ENCODE measurements at places on chromosomes 1 and 21.

DNA sequence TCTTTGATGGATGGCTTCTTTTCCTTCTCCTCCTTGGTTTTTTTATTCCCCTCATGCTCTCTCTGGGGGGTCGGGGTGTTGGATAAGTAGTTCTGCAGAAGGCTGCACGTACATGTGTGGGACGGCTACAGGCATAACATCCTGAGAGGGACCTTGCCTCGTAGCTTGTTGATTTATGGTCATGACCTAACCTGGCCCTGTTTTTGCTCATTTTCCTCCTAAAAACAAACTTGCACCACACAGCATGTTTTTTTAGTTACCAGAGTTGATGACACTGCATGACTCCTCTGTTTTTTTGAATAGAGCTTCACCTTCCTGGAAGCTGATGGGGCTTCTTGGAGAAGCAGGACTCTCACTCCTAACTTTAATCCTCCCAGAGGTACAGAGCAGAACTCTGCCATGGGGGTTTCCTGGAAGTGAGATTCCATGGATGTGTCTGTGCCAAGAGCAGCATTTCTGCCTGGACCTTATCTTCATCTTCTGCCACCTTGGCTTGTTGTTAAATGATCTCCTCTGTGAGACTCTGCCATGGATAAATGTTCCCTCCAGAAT is 114.7 kb downstream of the PAPPA2 start:
- no peak for DNase-seq

DNA sequence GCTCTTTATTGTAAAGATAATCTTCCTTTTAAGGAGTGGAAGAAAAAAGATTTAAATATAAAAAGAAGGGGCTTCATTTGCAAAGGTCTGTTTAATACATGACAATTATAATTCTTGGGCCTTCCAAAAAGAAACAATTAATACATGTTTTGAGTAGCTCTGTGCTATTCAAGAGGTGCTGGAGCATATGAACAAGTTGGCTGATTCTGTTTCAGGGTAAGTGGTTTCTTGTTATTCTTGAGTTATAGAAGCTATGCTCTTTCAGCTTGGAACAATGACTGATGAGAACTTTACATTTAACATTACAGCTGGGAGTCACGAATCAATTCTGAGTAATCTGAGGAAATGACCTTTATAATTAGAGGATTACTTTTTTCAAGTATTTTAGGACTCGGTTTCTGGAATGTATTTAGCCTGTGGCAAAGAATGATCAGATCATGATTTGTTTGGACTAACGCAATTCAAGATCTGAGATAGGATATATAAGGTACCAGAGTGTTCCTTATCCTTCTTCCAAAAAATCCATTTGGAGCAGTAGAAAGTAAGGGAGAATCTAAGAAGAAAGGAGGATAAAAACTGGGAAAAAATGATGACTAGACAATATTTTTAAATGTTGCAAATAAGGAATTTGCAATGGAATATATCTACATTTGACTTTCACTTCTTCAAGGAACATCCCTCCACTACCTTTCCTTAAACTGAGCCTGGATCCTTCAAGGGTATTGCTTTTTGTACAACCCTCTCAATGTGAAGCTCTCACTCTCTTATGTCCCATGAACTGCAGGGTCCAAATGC is 77.1 kb upstream of the KCTD3 start:
- no peak for DNase-seq

DNA sequence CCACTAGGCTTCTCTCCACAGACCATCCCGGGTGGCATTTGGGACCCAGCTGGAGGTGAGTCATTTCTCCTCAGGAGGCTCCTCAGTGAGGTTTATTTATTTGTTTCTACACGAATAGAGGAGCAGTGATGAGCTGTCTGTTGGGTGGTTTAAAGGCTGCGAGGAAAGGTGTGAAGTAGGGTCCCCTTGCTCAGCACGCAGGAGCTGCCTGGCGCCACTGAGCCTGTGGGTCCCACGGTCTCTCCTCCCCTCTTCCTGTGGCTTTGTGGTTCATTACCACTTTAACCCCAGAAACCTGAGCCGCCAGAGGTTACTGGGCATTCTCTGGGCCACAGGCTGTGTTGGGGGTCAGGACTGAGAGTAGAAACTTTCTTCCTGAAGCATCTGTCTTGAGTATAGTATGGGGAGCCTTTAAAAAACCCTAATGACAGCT is 39.9 kb downstream of the IL6R start:
- DNase-seq, result peak; percentile 28

GRCh38 chr1:184350573-184350972 is 36.3 kb upstream of the C1orf21 start:
- DNase-seq, result no peak

DNA sequence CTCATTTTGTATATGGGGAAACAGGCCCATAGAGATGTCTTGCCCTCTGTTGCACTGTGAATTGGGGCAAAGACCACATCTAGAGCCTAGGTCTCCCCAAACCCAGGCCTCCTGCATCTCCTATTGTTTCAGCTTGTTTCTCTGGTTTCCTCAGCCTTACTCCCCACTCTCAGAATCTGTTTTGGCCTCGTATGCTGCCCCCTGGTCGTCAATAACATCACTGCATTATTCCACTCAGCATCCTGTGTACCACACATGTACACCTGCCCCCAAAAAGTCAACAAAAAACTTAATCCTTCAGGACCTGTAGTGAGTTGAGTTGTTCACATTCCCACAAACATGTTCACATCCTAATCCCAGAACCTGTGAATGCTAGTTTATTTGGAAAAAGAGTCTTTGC is 184.8 kb downstream of the BRINP2 start:
- no peak for DNase-seq

- DNase-seq, result no peak
These were observed 32.4 kb downstream of the COA6 start for GRCh38 chr1:234405676-234406075.

GRCh38 chr1:79220509-79220908 is 214.0 kb upstream of the ADGRL4 start:
- no peak for DNase-seq

DNA sequence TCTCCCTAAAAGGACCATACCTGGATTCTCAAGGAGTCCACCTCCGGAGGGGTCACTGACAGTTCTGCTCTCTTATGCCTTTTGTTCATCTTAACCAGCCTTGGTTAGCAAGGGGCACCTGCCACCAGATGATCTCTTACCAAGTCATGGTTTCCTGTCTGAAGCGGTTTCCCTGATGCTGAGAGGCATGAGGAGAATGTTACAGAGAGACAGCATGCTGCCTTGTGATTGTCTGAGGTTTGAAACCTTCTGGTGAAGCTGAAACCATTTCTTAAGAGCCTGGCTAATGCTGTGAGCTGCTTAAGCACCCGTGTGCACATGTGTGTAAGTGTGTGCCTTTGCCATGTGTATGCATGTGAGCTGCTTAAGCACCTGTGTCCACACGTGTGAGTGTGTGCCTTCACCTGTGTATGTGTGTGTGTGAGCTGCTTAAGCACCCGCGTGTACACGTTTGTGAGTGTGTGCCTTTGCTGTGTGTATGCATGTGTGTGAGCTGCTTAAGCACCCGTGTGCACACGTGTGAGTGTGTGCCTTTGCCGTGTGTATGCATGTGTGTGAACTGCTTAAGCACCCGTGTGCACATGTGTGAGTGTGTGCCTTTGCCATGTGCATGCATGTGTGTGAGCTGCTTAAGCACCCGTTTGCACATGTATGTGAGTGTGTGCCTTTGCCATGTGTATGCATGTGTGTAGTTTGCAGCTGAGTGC is 136.4 kb upstream of the COL6A1 start:
- peak; percentile 11 for DNase-seq

GRCh38 chr1:27006683-27007082 is 6.0 kb downstream of the TENT5B start:
- no peak for DNase-seq

DNA sequence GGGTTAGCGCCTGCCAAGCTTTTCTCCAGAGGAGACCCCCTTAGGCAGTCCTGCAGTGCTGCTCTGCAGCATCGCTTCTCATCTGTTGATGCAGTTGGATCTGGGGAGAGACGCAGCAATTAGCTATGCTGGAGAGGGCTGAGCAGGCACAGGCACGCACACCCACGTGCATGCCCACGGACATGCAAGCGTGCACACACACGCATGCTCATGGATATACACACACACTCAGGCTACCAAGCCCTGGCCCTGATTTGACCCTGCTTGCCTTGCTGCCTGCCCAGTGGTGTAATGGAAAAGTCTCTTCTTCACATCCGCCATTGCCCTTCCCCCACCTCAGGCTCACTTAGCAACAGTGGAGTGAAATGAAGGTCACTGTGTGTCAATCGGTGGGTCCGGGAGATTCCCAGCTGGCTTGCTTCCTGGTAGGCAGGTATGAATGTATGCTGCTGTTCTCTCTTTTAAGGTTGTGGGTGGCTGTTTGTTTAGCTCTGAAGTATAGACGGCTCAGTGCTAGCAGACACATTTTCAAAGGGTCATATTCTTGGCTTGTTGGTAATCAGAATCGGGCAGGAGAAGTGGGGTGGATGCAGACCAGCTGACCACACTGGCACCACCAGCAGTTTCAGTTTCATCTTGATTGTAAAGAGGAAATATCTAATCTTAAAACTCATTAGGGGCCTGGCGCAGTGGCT is 9.5 kb downstream of the ATP1B1 start:
- DNase-seq, result no peak

- DNase-seq, result no peak
These were observed 198.6 kb upstream of the JUN start for GRCh38 chr1:58982259-58982998.

DNA sequence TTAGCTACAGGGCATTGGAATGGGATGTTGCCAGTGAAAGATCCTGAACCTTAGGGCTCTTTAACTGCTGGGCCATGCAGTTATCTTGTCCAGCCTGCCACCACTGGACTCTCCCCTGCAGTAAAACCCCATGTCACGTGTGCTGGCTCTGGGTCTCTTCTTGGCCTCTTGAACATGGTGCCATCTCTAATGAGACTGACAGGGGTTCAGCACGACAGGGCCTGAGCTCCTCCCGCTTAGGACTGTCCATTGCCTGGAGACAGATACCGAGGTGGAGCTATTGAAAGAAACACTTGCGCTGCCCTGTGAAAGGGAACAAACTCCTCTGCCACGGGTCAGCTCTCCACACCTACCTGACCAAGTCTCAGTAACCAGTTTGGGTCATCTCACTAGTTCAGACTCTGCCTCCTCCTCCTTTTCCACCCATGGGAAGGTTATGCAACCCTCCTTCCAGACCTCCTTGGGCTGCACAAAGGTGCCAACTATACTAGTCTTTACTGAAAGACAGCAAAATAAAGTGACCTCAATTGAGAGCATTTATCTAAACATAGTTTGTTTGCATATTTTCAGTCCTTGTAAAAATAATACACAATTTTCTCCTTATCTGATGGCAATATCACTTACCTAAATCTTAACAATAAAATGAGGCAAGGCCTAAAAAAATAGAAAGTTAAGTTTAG is 66.0 kb downstream of the GNG12 start:
- no peak for DNase-seq

GRCh38 chr21:21851205-21851604 is 853.0 kb downstream of the NCAM2 start:
- no peak for DNase-seq

- DNase-seq, result no peak
These were observed 37.4 kb downstream of the NIPAL3 start for GRCh38 chr1:24452922-24453485.

GRCh38 chr1:17599291-17599953 is 59.9 kb downstream of the ARHGEF10L start:
- no peak for DNase-seq

DNA sequence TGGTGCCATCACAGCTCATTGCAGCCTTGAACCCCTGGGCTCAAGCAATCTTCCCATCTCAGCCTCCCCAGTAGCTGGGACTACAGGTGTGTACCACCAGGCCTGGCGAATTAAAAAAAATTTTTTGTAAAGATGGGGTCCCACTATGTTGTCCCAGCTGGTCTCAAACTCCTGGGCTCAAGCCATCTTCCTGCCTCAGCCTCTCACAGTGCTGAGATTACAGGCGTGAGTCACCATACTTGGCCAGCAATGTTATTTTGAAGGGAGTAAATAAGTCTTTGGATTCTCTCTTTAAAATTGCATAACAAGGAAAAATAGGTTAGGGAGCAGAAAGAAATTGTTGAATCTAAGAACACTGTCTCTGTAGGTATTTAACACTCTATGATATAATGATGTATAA is 111.3 kb downstream of the RPS6KC1 start:
- no peak for DNase-seq

- DNase-seq, result no peak
These were observed 25.7 kb upstream of the ROR1 start for GRCh38 chr1:63748046-63748580.

GRCh38 chr1:22117851-22118250 is 25.0 kb downstream of the WNT4 start:
- no peak for DNase-seq

GRCh38 chr1:155287987-155288543 is 10.8 kb downstream of the HCN3 start:
- DNase-seq, result no peak

Measured in activated CD8-positive, alpha-beta memory T cell treated with anti-CD3 and anti-CD28 coated beads, Interleukin-2, amount 50 U/mL, for 4 hours (primary cell).